Stimulated activated CD8-positive, alpha-beta memory T cell treated with anti-CD3 and anti-CD28 coated beads, Interleukin-12 subunit alpha, Interleukin-12 subunit beta, amount 100 ng/mL, for 4 hours (primary cell): ENCODE measurements at places on chromosomes 12 and 14.

DNA sequence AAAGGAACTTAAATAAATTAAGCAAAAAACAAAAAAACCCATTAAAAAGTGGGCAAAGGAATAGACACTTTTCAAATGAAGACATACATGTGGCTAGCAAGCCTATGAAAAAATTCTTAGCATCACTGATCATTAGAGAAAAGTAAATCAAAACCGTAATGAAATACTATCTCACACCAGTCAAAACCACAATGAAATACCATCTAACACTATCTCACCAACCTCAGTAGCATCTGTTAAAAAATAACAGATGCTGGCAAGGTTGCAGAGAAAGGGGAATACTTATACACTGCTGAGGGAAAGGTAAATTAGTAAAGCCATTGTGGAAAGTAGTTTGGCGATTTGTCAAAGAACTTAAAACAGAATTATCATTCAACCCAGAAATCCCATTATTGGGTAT, 381.1 kb downstream of the FLRT2 start:
- DNase-seq: no peak

DNA sequence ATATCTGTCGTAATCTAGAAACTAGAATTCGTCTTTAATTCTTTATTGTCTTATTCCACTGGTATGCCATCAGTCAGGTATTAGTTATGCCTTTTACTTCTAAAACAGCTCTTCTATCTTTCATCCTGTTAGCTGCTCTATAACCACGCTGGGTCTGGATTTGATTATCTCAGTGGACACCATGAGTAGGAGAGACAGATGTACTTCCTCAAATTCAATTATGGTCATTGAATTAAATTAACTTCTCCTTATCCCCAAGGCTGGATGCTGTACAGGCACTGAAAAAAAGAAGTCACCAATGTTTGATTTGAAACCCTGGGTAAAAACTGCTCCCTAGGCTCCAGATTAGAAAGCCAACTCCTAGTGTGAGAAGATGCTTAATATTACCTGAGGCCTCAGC, 107.3 kb downstream of the PIK3C2G start:
- no peak for DNase-seq

DNA sequence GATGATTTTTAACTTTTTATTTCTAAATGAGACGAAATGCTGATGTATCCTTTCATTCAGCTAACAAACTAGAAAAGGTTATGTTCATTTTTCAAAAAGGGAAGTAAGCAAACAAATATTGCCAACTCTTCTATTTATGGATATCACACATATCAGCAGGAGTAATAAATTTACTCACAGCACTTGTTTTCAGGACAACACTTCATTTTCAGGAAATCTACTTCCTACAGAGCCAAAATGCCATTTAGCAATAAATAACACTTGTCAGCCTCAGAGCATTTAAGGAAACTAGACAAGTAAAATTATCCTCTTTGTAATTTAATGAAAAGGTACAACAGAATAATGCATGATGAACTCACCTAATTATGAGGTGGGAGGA, 139.6 kb downstream of the HMGA2 start:
- DNase-seq: no peak

- DNase-seq: no peak
These were observed 14.5 kb downstream of the POLE start for GRCh38 chr12:132672678-132673077.
